ENCODE measurements at places on chromosomes 12 and 14. TPM values are rescaled to one million over a fixed set of nuclear protein-coding genes. Genes with fewer than 3 reads are reported as not detected.
A peak's percentile ranks its signal among the peaks of the same experiment; 100 is the strongest.

DNA sequence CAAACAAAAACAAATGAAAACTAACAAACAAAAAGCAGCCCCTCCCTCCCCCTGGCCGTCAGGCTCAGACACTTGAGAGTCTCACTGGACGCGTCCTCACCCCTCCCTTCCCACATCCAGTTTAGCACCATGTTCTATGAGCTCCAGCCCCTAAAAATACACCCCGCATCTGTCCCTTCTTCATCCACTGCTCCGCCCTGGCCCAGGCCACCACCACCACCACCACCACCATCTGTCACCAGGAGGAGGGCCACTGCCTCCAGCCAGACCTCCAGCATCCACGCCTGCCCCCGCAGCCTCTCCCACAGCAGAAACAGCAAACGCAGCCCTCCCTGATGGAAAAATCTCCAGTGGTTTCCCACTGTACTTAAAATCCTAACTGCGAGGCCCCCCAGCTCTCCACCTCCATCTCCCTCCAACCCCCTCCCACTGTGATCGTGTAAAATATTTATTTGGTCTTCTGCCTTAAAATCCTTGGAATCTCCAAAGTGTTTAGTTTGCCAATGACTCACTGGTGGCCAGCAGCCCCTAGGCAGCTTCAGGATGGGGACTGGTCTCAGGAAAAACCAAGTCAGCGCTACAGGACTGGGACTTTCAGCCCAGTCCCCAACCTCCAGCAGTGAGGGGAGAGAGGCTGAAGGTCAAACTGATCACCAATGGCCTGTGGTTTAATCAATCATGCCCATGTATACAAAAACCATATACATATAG, 95.1 kb downstream of the SCARB1 start:
- DNase-seq = no peak

Gene TRIM9
- 31.2 TPM for total RNA-seq

DNA sequence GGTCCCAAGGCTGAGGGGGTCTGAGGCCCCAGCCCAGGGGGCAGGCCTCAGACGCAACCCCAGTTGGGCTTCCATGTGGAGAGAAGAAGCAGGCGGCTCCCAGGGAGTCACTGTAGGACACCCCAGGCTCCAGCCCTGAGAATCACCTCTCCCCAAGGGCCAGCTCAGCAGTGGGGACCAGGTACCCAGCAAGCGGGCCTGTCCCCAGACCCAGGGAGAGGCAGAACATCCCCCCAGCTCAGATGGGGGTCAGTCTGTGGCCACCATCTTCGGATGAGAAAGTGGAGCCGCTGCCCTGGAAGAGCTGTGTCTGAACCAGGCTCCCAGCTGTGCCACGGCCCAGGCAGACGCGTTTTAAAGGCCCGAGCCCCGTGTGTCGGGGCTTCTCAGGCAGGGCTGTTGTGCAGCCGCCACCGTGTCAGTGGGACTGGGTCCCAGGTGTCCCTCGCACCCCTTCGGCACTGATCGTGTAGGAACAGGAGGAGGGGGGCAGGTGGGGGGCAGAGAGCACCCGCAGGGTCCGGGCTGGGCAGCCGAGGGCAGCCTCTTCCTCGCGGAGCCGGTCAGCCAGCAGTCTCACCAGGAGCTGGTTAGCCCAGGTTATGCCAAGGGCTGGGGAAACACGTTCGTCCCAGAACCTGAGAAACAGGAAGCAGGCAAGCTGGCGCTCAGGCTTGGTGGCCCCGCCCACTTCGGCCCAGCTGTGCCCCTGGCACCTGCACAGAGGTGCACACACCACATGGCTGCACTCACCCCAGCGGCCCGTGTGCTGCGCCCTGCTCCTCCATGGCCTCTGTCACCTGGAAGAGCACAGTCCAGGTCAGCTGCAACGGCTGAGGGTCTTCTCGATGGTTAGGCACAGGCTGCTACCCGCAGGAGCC, 16.6 kb downstream of the XRCC3 start:
- no peak for DNase-seq

Gene FGD4
- total RNA-seq = 75.6 TPM

Gene MFAP5
- 6.8 TPM for total RNA-seq

- no peak for DNase-seq
Measured at GRCh38 chr12:11824736-11825135, 175.3 kb downstream of the ETV6 start.

Gene FOS
- 165 TPM for total RNA-seq

Gene ASPG
- 4.7 TPM for total RNA-seq

- peak; percentile 57 for DNase-seq
Measured at GRCh38 chr12:113299619-113300237, 35.2 kb downstream of the SLC8B1 start.

Gene RERG
- total RNA-seq = 5.9 TPM

DNA sequence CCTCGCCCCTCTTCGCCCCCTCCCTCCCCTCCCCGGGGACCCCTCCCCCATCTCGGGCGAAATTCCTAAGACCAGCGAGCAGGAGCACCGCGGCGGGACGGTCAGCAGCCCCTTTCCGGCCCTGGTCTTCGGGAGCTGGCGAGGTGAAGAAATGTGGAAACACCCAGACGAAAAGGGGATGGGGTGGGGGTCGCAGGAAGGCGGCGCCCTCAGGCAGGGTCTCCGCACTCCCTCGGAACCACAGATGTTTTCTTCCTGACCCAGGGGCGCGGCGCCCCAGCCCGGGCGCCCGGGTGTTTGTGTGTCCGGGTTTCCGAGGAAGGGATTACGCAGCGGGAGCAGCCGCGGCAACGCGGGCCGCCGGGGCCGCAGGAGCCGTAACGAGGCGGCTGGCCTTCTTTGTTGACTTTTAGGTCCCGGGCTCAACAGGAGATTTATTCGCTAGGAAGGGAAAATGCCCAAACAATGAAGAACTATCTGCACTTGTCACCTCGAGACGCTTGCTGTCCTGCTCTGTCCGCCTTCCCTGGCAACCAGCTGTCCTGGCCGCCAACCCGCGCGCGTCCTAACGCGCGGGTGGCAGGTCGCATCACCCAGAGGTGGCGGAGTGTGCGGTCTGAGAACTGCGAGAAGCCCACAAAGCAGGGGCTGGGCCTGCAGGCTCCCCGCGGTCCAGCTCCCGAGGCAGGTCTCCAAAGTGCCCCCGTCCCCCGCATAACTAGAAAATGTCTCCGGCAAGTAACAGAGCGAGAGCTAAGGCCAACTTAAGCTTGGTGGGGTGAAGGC, 7.0 kb downstream of the FOXA1 start:
- DNase-seq = no peak

DNA sequence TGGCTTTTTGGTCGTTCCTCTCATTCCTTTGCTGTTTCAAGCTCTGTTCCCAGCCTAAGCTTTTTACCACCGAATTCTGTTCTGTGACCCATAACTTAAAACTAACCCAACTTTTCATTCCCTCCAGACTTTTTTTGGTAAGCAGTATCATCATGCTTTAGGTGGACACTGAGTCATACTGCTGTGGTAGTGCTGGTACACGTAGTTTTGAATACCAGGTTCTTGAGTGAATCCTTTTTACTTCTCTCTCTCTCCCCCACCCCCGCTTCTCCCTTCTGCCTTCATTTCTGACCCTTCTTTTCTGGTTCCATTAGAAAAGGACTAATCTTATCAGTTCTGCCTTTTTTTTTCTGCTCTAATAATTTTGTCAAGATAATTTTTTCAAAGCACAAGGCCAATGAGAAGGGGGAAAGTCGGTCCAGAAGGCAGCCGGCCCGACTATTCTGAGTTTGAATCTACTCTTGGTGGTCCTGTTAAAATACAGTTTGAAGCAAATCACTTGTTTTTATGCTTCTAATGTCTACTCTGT, 2.3 kb upstream of the MDM2 start:
- no peak for DNase-seq

- no peak for DNase-seq
Measured at GRCh38 chr14:102317564-102318248, 1.8 kb upstream of the ZNF839 start.

Gene LUM
- total RNA-seq = 172 TPM

Gene MMP19
- 5.2 TPM for total RNA-seq
